ENCODE measurements at places on chromosomes 1 and 21.
A peak's percentile ranks its signal among the peaks of the same experiment; 100 is the strongest.

DNA sequence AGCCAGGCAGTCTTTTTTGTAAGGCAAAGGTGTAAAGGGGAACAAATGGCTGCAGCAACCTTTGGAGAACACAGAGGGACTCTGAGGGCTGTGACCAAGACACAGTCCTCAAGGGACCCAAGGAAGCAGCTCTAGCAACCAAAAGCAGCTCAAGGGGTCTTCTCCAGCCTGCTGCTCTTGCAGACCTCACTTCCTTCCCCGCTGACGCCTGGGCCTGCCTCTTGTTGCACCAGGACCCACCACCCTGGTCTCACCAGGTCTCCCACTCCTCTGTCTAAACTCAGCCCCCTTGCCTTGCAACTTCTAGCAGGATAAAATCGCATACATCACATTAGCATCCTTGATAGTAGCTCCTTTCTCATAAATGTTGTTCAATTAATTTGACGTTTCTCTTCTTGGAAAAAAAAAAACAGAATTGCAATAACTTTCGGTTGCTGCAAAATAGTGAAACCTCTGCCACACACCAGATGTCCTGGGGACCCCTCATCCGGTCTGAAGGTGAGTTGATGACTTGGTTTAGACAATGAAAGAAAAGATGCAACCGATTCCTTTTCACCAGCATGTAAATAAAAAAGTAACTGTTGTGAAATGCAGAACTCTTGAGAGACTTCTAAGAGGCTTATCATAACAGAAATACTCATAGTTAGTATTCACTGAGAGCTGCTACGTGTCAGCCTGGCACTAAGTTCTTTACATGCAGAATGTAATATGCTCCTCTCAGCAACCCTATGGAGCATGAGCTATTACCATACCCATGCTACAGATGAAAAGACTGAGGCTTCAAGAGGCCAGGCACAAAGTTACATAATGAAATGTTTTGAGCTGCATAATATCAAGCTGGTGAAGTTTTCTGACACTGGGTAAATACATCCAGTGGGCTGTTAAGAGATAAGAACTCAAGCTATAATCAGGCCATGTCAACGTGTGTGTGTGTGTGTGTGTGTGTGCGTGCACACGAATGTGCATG lies 58.5 kb downstream of the UMODL1 start:
- DNase-seq: no peak

DNA sequence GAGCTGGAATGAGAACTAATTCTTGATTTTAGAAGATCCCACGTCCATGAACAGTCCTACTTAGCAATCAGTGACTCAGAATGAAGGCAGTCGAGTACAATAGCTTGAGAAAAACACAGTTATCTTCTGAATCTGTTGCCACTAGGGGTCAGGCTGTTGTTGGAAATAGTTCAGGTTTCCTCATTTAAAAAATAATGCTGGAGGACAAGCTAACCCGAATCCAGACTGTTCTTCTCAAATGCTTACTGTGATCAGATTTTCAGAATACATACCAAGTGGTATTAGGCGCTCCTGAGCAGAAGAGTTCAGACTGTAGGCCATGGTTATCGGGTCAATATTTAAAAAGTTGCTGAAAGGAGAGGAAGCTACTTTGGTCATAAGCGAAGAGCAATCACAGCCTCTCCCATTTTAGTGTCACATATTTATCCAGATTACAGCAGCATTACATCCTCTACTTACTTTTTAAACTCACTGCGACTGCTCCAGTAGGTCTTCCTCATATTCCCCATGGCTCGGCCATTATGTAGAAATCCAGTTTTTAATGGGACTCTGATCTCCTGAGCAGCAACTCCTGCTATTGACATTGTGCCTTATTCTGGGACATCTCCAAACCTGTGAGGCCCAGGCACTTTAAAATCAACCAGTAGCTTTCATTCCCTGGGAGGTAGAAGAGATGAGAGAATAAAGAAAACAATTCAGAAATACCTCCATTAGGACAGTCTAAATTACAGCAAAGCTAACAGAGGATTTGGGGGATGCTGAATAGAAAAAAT lies 10.9 kb downstream of the ERRFI1 start:
- no peak for DNase-seq

DNA sequence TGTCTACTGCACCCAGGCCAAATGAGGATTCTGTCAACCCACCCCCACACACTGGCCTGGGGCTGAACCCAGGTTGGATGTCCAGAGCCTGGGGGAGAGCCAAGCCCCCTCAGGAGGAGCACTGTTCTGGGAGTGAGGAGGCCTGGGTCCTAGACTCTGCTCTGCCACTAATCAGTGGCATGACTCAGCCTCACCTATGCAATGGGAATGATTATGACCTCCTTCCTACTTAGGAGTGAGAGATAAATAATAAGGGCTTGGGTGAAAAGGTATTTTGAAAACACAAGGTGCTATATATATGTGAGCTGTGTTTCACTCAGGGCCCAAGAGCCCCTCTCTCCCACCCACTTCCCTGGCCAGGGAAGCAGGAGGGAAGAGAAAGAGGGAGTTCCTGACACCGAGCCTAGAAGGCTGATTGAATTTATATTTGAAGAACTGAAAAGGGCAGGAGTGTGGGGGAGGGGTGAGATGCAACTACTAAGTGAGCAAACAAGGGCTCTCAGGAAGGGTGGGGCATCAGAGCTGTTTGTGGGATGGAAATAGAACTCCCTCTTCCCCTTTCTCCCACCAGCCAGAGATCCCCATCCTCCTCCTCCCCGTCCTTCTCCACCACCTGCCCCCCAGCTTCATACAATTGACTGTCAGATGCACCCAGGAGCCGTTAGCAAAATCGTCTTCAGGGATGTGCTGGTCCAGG lies 8.2 kb downstream of the IGSF9 start:
- no peak for DNase-seq

DNA sequence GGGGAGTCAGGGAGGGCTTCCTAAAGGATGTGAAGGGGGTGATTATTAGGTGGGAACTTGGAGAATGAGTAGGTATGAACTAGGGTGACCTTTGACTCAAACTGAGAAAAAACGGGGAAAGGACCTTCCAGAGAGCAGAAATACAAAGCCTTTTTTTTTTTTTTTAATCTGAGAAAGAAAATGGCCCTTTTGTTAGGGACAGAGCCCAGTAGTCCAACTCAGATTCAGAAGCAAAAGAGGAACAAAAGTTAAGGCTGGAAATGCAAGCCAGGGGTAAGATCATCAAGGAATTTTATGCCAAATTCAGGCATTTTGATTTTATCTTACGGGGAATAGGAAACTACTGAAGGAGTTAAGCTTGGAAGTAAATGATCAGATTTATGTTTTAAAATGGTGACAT lies 96.0 kb upstream of the SMYD2 start:
- DNase-seq: no peak

- DNase-seq: no peak
These were observed 140.9 kb downstream of the RHOU start for GRCh38 chr1:228876187-228876586.

- no peak for DNase-seq
These were observed 88.3 kb downstream of the SMYD3 start for GRCh38 chr1:246418565-246419312.

- no peak for DNase-seq
These were observed 98.0 kb downstream of the WDR4 start for GRCh38 chr21:42781150-42781970.

DNA sequence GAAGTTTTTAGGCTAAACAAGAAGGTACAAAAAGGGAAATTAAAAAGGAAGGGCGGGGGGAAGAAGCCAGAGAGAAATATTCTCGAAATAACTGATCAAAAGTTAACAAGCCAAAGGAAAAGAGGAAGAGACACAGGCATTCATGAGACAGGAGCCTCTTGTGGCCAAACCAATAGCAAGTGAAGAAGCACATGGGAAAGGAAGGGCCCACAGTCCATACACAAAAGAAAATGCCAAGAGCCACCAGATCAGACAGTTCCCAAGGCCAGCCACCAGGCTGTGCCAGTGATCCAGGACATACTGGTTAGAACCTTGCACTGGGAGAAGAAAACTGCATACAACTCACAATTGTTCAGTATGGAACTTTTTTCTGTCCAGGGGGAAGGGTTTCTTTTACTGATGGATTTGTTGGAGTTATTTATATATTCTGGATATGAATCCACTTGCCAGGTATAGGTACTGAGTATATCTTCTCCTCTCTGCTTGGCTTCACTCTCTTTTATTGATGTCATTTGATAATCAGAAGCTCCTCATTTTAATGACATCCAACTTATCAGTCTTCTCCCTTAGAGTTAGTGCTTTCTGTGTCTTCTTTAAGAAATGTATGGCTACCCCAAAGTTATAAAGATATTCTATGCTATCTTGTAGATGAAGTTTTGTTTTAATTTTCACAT lies 76.8 kb downstream of the CD46 start:
- DNase-seq: peak; percentile 89

- no peak for DNase-seq
These were observed 16.9 kb upstream of the GNG12 start for GRCh38 chr1:67850151-67850551.

GRCh38 chr1:234694661-234695060 lies 84.7 kb upstream of the IRF2BP2 start:
- DNase-seq: no peak

- DNase-seq: no peak
These were observed 76.9 kb upstream of the KAZN start for GRCh38 chr1:14521622-14522021.

DNA sequence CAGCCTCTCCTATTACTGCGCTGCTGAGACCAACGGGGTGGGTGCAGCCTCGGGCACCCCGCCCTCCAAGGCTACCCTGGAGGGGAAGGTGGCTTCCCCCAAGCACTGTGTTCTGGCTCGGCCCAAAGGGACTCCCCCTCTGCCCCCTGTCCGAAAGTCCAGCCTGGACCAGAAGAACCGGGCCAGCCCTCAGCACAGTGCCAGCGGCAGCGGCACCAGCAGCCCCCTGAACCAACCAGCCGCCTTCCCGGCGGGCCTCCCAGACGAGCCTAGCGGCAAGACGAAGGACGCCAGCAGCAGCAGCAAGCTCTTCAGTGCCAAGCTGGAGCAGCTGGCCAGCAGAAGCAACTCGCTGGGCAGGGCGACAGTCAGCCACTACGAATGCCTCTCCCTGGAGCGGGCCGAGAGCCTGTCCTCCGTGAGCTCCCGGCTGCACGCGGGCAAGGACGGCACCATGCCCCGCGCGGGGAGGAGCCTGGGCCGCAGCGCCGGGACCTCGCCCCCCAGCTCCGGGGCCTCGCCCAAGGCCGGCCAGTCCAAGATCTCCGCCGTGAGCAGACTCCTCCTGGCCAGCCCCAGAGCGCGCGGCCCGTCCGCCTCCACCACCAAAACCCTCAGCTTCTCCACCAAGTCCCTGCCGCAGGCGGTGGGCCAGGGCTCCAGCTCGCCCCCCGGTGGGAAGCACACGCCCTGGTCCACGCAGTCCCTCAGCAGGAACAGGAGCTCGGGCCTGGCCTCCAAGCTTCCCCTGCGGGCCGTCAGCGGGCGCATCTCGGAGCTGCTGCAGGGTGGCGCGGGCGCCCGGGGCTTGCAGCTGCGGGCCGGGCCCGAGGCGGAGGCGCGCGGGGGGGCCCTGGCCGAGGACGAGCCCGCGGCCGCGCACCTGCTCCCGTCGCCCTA lies 533.1 kb downstream of the KIF26B start:
- no peak for DNase-seq

DNA sequence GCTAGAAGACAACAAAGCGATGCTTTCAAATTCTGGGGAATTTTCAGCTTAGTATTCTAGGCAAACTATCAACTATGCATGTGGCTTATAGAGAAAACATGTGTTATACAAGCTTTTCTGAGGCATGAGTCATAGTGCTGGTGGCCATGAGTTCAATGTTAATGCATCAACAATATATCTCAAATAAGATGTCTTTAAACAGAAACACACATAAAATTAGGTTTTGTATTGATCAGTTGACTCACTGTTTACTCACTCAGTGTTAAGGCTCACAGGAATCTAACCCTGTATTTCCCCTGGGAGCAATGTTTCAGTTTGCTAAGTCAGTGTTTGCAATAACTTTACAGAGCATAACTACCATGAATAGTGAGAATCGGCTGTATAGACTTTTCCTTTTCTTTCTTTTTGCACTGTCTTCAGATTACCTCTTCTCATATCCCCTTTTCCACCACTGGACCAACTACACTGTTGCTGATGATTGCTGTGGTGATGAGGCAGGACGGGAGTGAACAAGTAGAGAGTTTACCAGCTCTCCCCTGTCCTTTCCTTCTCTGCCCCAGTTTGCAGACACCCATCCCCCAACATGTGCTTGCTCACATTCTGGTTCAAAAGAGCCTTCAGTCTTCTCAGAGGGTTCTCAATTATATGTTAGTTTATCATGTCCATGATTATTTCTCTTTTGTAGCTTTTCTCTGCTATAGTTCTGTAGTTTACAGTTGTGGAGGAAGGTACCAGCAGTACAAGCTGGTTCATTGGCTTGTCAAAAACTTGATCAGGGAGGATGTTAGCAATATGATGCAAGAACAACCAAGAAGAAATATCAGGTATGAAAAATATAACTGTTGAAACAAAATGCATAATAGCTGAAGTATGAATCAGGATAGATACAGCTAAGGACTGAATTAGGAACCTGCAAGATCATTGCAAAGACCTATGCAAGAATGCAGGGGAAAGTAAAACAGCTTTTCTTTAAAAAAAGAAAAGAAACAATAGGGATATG lies 23.9 kb downstream of the CD2 start:
- no peak for DNase-seq

DNA sequence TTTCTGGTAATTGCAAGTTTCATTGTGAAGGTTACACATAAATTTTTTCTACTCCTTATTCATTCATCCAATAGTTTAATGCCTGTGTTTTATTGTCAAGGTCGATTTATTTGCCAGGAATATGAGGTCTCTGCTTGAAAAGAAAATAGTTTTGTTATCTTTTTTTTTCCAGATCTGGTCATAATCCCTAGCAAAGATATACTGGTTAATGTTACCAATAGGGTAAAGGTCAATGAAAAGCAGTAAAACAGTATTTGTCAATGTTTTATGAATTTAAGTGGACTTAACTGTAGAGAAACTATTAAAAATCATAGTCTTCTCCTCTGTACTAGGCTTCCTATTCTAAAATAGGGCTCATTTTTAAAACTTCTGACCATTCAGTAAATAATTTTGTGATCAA lies 8.1 kb upstream of the FMO3 start:
- no peak for DNase-seq

DNA sequence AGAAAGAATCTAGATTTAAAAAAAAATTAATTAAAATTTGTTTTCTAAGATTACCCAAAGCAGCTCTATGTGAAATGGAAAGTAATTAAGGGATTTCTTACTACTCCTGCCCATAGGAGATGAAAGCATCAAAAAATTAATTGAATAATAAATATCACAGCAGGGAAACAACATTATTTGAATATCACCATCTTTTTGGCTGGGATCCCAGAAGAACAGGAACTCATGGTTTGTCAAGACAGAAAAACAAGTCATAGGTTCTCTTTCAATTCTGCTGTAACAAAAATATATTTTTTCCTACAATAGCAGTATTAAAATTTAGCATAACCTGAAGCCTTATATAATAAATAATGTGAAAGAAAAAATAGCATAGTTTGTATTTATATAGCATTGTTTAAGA lies 1713.4 kb downstream of the NCAM2 start:
- DNase-seq: no peak

DNA sequence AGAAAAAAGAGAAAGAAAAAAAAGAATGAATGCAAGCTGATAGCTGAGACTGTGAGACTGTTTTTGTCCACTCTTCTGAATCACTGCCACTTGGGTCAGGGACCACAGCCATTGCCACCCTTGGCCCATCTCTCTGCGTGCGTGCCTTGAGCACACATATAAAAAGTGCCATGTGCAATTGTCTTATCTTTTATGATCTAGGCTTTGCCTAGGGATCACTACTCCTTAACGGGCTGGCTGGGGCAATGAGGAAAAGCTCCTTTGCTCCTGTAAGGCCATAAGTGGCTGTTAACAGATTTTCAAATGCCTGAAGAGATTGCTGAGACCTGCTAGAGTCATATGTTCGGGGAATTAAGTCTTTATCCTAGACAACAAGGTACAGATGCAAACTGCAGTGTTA lies 8.2 kb downstream of the SPATA46 start:
- no peak for DNase-seq

Data from CMK (cell line).